ENCODE measurements at places on chromosomes 7 and 10. TPM values are rescaled to one million over a fixed set of nuclear protein-coding genes. Genes with fewer than 3 reads are reported as not detected.

The PRF1 gene
- not detected for total RNA-seq

The SFMBT2 gene
- total RNA-seq, result under 0.01 TPM

The PLCE1 gene
- total RNA-seq, result 6.2 TPM

The ZNF248 gene
- total RNA-seq, result 9.1 TPM

The OR2A7 gene
- total RNA-seq, result 1.1 TPM

The FAM25G gene
- total RNA-seq, result not detected

The INA gene
- 0.29 TPM for total RNA-seq

The MKI67 gene
- 2.5 TPM for total RNA-seq

The SFTPD gene
- 0.36 TPM for total RNA-seq

The GNAI1 gene
- total RNA-seq, result 42.1 TPM

The VENTX gene
- not detected for total RNA-seq

The ATRNL1 gene
- total RNA-seq, result 1.4 TPM
